ENCODE measurements at places on chromosomes 4 and X. TPM values are rescaled to one million over a fixed set of nuclear protein-coding genes. Genes with fewer than 3 reads are reported as not detected.

DNA sequence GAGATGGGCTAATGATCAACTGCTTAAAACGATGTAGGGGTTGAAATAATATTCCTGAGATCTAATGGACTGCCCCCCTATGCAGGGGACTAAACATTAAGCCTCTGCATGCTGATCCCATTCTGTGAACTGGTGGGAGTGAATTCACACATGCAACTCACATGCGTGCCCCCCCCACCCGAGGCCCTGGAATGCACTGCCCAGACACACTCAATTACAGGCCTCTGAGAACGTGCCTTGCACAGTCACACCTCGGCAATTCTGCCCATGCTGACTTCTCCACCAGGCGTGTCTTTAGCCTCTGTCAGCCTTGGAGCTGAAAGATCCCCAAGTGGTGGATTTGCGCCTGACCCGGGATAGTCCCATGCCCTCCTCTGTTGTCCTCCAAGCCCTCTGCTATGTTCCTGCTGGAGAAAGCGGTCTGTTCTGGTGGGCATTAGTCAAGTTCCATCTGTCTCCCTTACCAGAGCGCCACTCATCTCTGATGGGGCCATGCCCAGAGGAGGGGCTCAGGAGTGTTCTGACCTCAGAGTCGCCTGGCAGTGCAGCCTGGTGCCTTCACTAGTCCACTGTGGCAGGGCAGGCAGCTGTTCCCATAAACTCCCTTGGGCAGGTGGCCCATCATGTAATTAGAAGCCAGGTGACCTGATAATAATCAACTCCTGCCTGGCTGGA lies 86.5 kb downstream of the DRD5 start:
- no peak overlapping the region for H3K4me3 ChIP-seq
- DNase-seq, result no peak
- H3K27me3 ChIP-seq, result no peaks in the 10 kb centered on the region
- H3K36me3 ChIP-seq, result no peaks in the 10 kb centered on the region
- no peak overlapping the region for H3K27ac ChIP-seq

DNA sequence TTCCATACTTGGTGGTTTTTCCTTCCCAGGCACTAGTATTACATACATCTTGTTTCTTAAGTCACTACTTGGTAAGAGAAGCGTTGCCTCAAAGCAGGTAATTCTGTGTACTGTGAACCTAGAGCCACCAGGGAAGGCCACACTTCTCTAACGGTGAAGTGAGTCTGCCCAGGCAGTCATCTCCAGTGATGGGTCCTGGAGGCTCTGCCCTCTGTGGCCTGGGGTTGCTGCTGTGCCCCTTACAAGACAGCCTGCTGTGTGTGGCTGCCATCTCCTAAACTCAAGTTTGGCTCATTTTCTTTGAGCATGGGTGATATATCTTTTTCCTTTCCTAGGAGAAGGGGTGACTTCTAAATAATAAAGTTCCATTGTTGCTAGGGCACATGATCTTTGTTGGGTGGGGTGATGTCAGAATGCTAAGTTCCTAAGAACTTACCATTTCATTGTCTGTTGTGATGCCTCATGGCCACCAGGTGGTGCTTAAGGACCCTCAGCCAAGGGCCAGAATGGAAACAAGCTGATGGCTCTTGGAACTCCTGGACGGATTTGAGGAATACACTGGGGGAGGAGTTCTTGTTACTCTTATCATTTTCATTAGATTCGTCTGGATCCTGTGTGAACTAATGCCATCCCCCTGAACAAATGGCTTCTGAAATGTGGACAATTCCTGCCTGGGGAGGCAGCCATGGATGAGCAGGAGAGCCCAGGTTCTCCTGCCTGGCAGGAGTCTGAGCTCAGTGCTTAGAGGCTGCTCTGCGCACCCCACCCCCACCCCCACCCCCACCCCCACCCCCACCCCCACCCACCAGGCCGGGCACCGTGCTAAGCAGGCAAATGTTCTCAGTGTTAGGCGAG lies 41.1 kb upstream of the WDR1 start:
- no peaks in the 10 kb centered on the region for H3K27me3 ChIP-seq
- H3K36me3 ChIP-seq, result no peaks in the 10 kb centered on the region
- H3K4me1 ChIP-seq, result peaks cover 15% of the 10 kb centered on the region

The NEUROG2 gene
- total RNA-seq, result not detected

The NOA1 gene
- total RNA-seq, result 19.7 TPM

The PRRG3 gene
- total RNA-seq, result not detected

The PABPC4L gene
- not detected for total RNA-seq
